ENCODE measurements at places on chromosomes 1 and 21. TPM values are rescaled to one million over a fixed set of nuclear protein-coding genes. Genes with fewer than 3 reads are reported as not detected.

DNA sequence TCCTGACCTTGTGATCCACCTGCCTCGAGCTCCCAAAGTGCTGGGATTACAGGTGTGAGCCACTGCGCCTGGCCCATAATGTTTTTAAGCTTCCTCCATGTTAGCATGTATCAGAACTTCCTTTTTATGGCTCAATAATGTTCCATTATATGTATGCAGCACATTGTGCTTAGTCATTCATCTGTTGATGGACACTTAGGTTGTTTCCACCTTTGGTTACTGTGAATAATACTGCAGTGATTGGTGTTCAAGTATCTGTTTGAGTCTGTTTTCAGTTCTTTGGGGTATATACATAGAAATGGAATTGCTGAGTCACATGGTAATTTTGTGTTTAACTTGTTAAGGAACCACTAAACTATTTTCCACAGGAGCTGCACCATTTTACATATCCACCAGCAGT is 17.7 kb downstream of the CMPK1 start:
- H3K4me1 ChIP-seq: peaks cover 35% of the 10 kb centered on the region
- peak overlapping the region; percentile 88 for H3K27ac ChIP-seq
- DNase-seq: no peak
- no peaks in the 10 kb centered on the region for H3K27me3 ChIP-seq
- H3K4me3 ChIP-seq: peak overlapping the region; percentile 16

GRCh38 chr1:156804572-156805243 is 11.9 kb downstream of the SH2D2A start:
- DNase-seq: no peak
- H3K36me3 ChIP-seq: peaks cover 20% of the 10 kb centered on the region
- peak overlapping the region; percentile 84 for H3K27ac ChIP-seq
- H3K27me3 ChIP-seq: no peaks in the 10 kb centered on the region
- H3K4me3 ChIP-seq: no peak overlapping the region
- H3K4me1 ChIP-seq: peaks cover 64% of the 10 kb centered on the region

DNA sequence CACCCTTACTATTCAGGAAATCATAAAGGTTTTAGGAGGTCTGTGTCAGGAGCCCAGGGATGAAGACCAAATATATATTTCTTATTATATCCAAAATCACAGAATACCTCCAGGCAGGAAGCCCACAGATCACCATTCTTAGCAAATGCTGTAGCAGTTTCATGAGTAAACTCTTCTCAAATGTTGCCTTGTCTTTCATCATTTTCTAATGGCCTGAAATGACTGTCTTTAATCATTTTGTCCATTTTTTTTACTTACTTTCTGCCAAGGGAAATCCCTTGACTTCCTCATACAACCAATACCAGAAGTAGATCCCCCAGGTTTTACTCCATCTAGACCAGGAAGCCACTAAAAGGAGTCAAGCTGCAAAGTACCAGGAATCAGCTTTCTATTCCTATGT is 32.4 kb downstream of the PSMG1 start:
- no peak for DNase-seq
- no peaks in the 10 kb centered on the region for H3K36me3 ChIP-seq
- H3K27ac ChIP-seq: no peak overlapping the region

DNA sequence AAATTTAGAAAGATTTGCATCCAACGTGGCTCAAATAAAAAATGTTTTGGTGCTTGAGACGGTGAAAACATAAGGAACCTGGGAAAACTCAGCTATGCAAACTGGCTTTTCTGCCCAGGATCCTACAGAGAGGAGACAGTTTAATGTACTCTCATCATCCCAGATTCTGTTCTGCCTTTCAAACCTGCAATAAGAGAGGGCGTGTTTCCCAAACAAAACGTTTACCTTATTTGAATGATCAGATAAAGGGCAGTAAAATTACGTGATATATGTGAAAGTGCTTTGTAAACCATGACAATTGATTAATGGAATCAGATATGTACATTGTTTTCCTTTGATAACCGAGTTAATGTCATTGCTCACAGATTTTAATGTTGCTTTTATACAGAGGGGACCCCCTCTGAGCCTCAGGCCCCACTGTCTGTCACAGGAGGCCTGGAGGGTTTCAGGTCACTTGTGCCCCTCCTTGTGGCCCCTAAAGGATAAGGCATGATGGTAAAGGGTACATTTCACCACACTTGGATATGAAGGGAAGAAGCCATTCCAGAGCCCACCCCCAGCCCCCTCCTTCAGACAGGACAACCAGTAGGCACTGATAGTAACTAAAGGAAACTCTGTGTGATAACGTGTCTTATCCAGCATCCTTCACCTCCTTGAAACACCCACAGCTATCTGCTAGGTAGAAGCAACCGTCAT is 157.6 kb downstream of the EDEM3 start:
- no peaks in the 10 kb centered on the region for H3K4me1 ChIP-seq
- no peak overlapping the region for H3K4me3 ChIP-seq
- no peaks in the 10 kb centered on the region for H3K36me3 ChIP-seq
- no peak overlapping the region for H3K27ac ChIP-seq

- peaks cover 11% of the 10 kb centered on the region for H3K36me3 ChIP-seq
- no peaks in the 10 kb centered on the region for H3K27me3 ChIP-seq
- DNase-seq: no peak
These were observed 110.8 kb downstream of the ZZZ3 start for GRCh38 chr1:77571642-77572041.

GRCh38 chr1:92544756-92545165 is 58.0 kb upstream of the GFI1 start:
- H3K4me1 ChIP-seq: peaks cover 81% of the 10 kb centered on the region
- H3K4me3 ChIP-seq: peak overlapping the region; percentile 19
- peaks cover 66% of the 10 kb centered on the region for H3K36me3 ChIP-seq
- no peaks in the 10 kb centered on the region for H3K27me3 ChIP-seq
- DNase-seq: no peak
- H3K27ac ChIP-seq: no peak overlapping the region

GRCh38 chr1:247338723-247339275 is 7.1 kb upstream of the ZNF496 start:
- no peak overlapping the region for H3K4me3 ChIP-seq
- H3K27me3 ChIP-seq: no peaks in the 10 kb centered on the region
- H3K4me1 ChIP-seq: peaks cover 45% of the 10 kb centered on the region
- H3K36me3 ChIP-seq: no peaks in the 10 kb centered on the region

GRCh38 chr1:161921990-161922389 is 101.7 kb downstream of the OLFML2B start:
- peaks cover 19% of the 10 kb centered on the region for H3K36me3 ChIP-seq
- peaks cover 34% of the 10 kb centered on the region for H3K4me1 ChIP-seq
- H3K27me3 ChIP-seq: no peaks in the 10 kb centered on the region
- H3K4me3 ChIP-seq: no peak overlapping the region
- no peak overlapping the region for H3K27ac ChIP-seq
- no peak for DNase-seq

DNA sequence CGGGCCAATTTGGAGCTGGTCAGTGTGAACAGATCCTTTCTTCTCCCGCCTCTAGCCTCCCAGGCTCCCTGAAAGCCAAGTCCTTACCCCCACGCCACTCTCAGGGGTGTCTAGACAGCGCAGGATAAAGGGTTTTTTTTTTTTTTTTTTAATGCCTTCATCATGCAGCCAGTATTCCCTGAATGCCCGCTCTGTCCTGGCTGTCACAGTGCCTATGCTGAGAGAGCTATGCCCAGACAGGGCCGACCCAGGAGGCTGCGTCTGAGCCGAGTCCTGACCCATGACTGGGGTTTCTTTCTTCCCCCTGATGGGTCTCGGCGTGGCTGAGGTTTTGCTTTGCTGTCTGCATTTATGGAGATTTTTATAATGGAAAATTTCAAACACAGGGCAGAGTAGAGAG is 18.3 kb downstream of the SPSB1 start:
- no peaks in the 10 kb centered on the region for H3K36me3 ChIP-seq
- H3K4me1 ChIP-seq: peaks cover 38% of the 10 kb centered on the region
- H3K27me3 ChIP-seq: no peaks in the 10 kb centered on the region
- no peak overlapping the region for H3K4me3 ChIP-seq
- no peak for DNase-seq
- H3K27ac ChIP-seq: no peak overlapping the region

The SELENBP1 gene
- not detected for total RNA-seq

The DENND2C gene
- 0.88 TPM for total RNA-seq

The CLCNKB gene
- not detected for total RNA-seq

The KCNK1 gene
- 0.43 TPM for total RNA-seq

The HCRTR1 gene
- total RNA-seq: not detected

The TMIGD3 gene
- total RNA-seq: not detected

Data from activated T-cell treated with anti-CD3 and anti-CD28 coated beads, Interleukin-2, amount 50 U/mL, for 72 hours (primary cell).